Activated naive CD8-positive, alpha-beta T cell treated with anti-CD3 and anti-CD28 coated beads, Interleukin-2, amount 10 ng/mL, durations not matched to agents 7 days and 5 days (primary cell): ENCODE measurements at places on chromosomes 5 and 9. TPM values are rescaled to one million over a fixed set of nuclear protein-coding genes. Genes with fewer than 3 reads are reported as not detected.

Gene DPYSL3
- total RNA-seq = not detected

Gene ASTN2
- 6.0 TPM for total RNA-seq

Gene SPATA31C1
- not detected for total RNA-seq

Gene SLIT3
- total RNA-seq = not detected

Gene GPR151
- total RNA-seq = not detected

DNA sequence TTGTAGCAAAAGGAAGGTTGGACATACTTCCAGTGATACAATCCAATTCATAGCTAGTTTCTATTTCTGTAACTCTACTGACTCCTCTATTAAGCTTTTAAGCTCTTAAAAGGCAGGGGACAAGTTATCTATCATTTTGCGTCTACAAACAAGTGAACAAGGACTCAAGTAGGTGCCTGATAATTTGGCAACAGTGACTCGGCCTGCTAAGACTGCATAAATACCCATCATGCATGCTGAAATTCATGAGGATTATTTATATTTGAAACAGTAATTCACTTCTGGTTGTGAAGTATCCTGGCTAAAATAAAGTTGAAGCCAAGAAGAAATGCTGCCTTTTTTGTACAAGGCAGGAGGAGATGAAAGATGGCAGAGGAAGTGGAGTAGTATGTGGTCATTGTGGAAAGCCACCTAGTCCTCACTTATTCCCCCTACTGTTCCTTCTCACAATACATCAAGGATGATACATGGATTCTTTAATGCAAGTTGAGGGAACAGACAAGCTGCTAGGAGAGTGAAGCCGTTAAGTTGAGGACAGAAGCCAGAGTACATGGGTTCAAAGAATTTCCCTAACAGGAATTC lies 74.0 kb downstream of the MRPS27 start:
- peaks cover 23% of the 10 kb centered on the region for H3K4me1 ChIP-seq
- H3K36me3 ChIP-seq = peaks cover 7% of the 10 kb centered on the region
- no peaks in the 10 kb centered on the region for H3K27me3 ChIP-seq
- DNase-seq = no peak
- no peak overlapping the region for H3K4me3 ChIP-seq

DNA sequence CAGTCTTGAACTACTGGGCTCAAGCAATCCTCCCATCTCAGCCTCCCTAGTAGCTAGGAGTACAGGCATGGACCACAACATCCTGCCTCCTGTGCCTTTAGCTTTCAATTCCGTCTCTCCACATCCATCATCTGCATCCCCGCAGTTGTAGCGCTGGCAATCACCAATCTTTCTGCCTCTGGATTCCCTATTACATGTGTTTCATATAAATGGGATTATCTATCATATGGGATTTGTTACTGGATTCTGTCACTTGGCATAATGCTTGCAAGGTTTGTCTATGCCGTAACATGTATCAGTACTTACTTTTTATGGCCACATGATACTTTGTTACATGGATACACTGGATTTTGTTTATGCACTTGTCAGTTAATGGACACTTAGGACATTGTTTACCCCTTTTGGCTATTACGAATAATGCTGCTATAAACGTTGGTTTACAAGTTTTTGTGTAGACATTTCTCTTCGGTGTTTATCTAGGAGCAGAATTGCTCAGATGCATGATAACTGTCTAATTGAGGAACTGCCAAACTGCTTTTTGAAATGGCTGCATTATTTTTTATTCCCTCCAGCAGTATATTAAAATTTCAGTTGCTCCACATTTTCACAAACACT lies 1223.9 kb downstream of the FOXD4L5 start:
- H3K27ac ChIP-seq = no peak overlapping the region
- no peak overlapping the region for H3K4me3 ChIP-seq
- no peaks in the 10 kb centered on the region for H3K36me3 ChIP-seq
- no peaks in the 10 kb centered on the region for H3K27me3 ChIP-seq

DNA sequence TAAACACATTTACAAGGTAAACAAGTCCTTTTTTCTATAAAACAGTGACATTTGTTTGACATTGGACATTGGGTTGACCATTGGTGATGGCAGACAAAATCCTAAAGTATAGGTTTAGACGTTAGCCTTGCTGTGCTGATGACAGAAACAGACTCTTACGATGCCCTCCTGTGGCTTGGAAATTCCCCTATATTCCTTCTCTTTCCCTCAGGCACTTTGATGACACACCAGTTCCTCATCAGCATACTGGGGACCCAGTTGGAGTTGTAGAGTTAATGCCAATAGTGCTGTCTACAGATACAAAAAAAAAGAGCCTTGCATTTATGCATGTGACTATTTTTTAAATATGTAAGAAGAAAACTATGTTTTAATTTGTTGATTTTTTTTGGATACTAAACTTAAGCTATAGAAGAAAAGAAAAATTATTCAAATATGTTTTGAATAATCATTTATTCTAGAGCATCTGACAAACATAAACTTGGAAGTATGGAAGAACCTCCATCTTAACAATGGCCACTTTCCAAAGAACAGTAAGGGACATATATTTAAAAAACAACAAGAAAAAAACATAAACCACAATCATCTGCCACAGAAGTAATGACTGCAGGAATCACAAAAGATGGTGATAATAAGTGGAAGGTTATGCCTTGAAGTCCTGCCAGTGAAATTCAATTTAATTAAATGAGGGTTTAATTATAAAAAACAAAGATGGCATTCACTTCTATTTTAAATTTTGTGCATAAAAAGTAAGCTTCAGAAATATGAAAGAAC lies 75.6 kb upstream of the SNCAIP start:
- no peaks in the 10 kb centered on the region for H3K36me3 ChIP-seq
- no peak overlapping the region for H3K27ac ChIP-seq
- H3K27me3 ChIP-seq = no peaks in the 10 kb centered on the region

- no peak for DNase-seq
- H3K27ac ChIP-seq = no peak overlapping the region
- no peaks in the 10 kb centered on the region for H3K4me1 ChIP-seq
Observed at GRCh38 chr9:107819772-107820565, 330.4 kb upstream of the KLF4 start.

GRCh38 chr5:98911280-98912040 lies 17.3 kb downstream of the CHD1 start:
- H3K4me3 ChIP-seq = no peak overlapping the region
- H3K4me1 ChIP-seq = peaks cover 19% of the 10 kb centered on the region
- no peaks in the 10 kb centered on the region for H3K27me3 ChIP-seq
- H3K36me3 ChIP-seq = peaks cover 8% of the 10 kb centered on the region

GRCh38 chr5:114686356-114686755 lies 324.5 kb downstream of the KCNN2 start:
- no peak for DNase-seq
- no peaks in the 10 kb centered on the region for H3K27me3 ChIP-seq
- no peak overlapping the region for H3K4me3 ChIP-seq
- H3K36me3 ChIP-seq = no peaks in the 10 kb centered on the region
- H3K4me1 ChIP-seq = no peaks in the 10 kb centered on the region
- no peak overlapping the region for H3K27ac ChIP-seq

- H3K27ac ChIP-seq = no peak overlapping the region
- no peaks in the 10 kb centered on the region for H3K36me3 ChIP-seq
- H3K4me1 ChIP-seq = no peaks in the 10 kb centered on the region
- H3K4me3 ChIP-seq = no peak overlapping the region
Observed at GRCh38 chr5:164967354-164967753, 1461.9 kb downstream of the MAT2B start.

DNA sequence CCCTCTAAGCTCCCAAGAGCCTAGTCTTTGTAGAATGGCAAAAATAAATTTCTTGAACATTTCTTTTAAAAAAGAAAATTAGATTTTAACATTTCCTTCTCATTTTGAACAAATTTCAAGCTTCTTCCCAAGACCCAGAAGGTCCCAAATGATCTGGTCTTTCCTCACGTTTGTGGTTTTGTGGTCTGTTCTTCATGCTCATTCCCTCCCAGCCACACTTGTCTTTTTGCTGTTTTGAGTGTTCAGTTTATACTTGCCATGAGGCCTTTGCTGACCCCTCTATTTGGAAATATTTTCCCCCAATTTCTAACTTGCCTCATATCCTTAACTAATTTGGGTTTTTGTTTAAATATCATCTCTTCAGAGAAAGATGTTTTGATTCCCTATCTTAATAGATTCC lies 133.4 kb upstream of the PAPPA start:
- no peaks in the 10 kb centered on the region for H3K36me3 ChIP-seq
- H3K4me1 ChIP-seq = no peaks in the 10 kb centered on the region
- no peak overlapping the region for H3K27ac ChIP-seq

- no peaks in the 10 kb centered on the region for H3K36me3 ChIP-seq
- DNase-seq = no peak
- H3K27me3 ChIP-seq = no peaks in the 10 kb centered on the region
Observed at GRCh38 chr5:145090115-145090514, 745.0 kb downstream of the PRELID2 start.

DNA sequence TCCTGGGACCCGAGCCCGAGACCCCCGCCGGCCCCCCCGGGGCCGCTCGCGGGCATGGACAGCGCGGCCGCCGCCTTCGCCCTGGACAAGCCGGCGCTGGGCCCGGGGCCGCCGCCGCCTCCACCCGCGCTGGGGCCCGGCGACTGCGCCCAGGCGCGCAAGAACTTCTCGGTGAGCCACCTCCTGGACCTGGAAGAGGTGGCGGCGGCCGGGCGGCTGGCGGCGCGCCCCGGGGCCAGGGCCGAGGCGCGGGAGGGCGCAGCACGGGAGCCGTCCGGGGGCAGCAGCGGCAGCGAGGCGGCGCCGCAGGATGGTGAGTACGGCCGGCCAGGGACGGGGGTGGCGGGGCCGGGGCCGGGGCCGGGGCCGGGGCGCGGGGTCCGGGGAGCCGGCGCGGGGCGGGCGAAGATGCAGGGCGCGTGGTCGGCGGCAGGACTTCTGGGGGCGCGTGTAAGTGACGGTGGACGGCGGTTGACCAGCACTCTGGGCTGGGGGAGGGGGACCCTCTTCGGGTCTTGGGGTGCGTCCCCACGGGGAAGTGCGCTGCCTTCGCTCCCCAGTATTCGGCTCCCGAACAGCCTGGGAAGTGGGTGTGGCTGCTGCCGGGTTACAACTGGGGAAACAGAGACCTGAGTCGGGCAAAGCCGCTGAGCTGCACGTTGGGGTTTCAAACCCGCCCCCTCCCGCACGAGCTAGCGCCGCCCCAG lies 520 bp downstream of the PRRX2 start:
- H3K27ac ChIP-seq = no peak overlapping the region
- H3K4me1 ChIP-seq = peaks cover 6% of the 10 kb centered on the region
- peaks cover 35% of the 10 kb centered on the region for H3K27me3 ChIP-seq
- H3K36me3 ChIP-seq = no peaks in the 10 kb centered on the region
- no peak overlapping the region for H3K4me3 ChIP-seq

- no peak overlapping the region for H3K4me3 ChIP-seq
- peaks cover 3% of the 10 kb centered on the region for H3K4me1 ChIP-seq
- no peak for DNase-seq
- no peaks in the 10 kb centered on the region for H3K27me3 ChIP-seq
- H3K36me3 ChIP-seq = no peaks in the 10 kb centered on the region
- no peak overlapping the region for H3K27ac ChIP-seq
Observed at GRCh38 chr9:127650518-127650917, 38.4 kb downstream of the STXBP1 start.
